ENCODE measurements at places on chromosomes 13 and 19.

DNA sequence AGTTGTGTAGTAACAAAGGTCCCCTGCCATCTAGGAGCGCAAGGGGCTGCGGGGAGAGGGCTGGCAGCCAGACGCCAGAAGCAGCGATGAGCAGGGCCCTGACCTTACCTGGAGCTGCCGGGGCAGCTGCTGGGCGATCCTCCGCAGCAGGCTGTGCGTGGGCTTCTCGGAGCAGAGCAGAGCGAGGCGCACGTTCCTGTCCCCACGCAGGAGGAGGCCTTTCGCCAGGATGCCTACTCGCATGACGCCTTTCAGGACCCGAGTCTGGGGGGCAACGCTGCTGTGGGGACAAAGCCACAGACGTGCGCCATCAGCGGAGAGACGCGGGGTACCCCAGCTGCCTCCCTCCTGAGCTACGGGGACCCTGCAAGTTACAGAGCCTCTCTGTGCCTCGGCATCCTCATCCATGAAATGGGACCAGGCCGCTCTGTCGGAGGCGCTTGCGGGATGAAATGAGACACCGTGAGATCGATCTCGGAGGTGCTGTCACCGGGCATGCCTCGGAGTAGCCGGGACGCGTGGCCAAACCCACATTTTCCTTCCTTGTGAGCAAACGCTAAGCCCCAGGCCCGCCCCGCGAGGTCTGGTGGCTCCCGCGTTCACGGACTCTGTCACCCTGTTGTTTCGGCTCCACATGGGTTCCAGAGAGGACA, 30.5 kb upstream of the MATK start:
- DNase-seq = no peak

DNA sequence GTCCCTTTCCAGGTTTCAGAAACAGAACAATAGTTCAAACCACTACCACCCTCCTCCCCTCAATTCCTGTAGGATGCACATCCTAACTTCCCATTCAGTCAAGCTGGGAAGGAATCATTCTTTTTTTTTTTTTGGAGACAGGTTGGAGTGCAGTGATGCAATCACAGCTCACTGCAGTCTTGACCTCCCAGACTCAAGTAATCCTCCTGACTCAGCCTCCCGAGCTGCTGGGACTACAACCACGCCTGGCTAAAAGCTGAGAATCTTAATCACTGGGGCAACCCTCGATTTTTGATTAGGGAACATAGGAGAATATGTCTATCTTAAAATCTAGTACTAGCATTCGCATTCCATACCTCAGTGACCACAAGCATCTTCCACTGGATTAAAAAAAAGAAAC, 146.2 kb downstream of the ABCC4 start:
- no peak for DNase-seq

GRCh38 chr13:94996445-94996844, 284.1 kb upstream of the SOX21 start:
- DNase-seq = no peak

GRCh38 chr19:33653684-33654083, 31.9 kb downstream of the CHST8 start:
- DNase-seq = no peak

GRCh38 chr19:283395-283794, 7.8 kb downstream of the PLPP2 start:
- no peak for DNase-seq

GRCh38 chr19:49125025-49125731, 5.8 kb downstream of the PPFIA3 start:
- DNase-seq = no peak

GRCh38 chr19:7699417-7700401, 2.2 kb downstream of the FCER2 start:
- DNase-seq = no peak

GRCh38 chr13:76570510-76570971, 315.7 kb downstream of the KCTD12 start:
- no peak for DNase-seq

DNA sequence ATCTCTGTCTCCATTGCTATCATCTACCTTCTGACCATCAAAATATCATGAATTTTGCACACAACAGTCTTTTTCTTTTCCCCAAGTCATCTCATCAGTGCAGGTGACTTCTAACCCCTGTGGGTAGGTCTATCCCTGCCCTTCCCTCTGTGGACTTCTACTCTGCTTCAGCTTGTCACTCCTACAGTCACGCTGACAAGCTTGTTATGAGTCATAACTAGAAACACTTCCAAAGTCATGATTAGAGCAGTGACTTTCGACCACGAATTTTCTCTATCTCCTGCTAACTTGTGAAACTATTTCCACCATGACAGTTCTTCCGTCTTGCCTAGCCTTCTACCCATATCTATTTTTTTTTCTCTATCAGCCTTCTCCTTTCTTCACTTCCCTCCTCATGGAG, 343.7 kb upstream of the ARGLU1 start:
- DNase-seq = no peak

DNA sequence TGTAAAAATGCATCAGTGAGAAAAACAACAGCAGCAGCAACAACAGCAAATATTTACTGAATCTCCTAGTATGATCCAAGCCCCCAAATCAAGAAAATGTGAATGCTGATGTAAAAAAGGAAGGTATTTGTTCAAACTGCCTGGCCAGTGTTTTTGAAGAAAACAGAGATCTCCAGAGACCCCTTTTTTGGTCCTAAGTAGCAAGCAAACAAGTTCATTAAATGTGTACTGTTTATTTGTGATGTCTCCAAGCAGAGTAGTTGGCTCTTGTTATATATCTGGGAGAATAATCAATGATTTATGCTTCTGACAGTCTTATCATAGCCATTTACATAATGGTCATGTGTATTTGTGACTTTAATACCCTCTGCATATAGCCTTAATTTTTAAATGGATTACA, 50.7 kb downstream of the CDADC1 start:
- DNase-seq = no peak

DNA sequence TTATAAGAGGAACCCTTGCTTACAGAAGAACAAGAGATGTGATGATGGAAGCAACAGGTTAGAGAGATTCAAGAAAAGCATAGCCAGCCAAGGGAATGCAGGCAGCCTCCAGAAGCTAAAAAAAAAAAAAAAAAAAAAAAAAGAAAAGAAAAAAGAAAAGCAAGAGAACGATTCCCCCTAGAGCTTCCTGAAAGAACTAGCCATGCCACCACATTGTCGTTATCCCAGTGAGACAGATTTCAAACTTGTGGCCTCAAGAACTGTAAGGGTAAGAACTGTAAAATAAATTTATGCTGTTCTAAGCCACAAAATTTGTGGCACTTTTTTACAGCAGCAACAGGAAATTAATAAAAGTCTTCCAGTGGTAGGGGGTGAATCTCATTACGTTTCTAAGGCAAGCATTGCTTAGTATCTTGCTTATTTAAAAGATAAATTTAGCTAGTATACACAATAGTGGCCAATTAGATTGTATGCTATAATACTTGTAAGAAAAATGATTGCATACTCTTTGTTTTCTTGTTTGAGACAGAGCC, 21.8 kb downstream of the RFXAP start:
- DNase-seq = no peak

DNA sequence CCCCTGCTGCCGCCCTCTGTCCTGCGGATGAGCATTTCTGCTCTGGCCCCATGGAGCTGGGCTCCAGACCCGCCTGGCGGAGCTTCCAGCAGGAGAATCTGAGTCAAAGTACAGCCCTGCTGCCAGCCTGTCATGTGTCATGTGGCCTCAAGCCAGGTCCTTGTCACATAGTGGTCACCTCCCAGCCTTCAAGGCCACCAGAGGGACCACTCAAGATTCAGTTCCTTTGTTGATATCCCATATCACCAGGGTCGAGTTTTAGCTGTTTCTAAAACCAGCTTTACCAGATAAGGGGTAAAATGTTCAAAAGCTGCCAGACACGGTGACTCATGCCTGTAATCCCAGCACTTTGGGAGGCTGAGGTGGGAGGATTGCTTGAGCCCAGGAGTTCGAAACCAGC, 13.4 kb downstream of the THOP1 start:
- DNase-seq = no peak

GRCh38 chr19:5200844-5201243, 139.8 kb downstream of the PTPRS start:
- DNase-seq = no peak

DNA sequence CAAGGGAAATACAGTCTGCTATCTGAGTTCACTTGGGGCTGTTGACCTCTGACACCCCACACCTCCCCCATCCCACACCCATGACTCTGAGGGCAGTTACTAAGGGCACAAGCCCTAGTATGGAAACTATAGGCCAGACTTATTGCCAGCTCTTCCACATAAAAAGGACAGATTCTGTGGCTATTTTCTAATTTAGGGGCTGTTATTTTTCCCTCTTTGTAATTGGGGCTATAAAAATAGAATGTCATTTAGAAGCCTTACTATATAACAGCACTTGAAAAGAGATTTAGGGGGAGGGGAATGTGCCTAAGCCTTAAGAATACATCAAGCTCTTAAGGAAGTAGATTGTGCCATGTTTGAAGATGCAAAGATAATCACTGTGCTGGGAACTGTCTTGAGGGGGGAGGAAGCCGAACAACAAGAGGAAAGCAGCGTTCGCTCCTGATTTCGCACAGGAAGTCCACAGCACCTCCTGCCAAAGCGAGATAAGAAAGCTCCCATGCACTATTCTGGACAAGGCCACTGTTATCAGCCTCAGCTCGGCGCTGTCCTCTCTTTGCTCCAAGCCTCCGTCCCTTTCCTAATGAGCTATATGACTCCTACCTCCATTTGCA, 86.6 kb downstream of the FLT1 start:
- DNase-seq = no peak

GRCh38 chr19:38229585-38230073, 5.6 kb upstream of the DPF1 start:
- peak; percentile 76 for DNase-seq

DNA sequence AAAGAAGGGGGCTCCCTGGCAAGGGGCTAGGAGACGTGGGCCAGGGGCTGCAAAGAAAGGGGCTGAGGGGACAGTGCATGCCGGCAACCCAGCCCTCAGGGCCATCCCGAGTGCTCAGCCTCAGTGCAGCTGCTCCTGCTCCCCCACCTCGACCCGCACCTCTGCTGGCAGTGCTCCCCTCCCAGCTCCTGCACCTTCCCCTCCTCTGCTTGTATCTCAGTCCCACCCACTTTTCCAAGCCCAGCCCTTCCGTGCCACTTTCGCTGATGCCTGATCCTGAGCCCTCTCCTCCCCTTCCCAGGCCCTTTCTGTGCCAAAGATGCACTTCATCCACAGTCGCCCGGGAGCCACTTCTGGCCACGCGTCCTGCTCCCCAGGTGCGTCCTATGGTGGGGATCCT, 69.9 kb upstream of the KCTD15 start:
- DNase-seq = no peak

DNA sequence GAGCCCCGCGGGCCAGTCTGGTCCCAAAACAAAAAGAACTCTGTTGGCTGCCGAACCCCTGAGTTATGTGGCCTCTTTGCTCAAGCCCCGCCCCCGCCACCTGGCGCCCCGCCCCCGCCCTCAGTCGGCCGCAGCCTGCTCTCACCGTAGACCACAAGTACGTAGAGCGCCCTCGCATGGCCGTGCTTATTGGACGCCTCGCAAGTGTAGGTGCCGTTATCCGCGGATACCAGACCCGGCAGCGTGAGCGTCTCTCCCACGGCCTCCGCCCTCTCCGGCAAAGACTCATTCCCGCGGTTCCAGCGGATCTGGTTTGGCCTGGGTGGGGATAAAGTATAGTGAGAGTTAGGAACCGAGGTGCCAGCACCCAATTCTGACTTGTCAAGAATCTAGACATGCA, 5.5 kb upstream of the ZNF428 start:
- DNase-seq = peak; percentile 92

- DNase-seq = peak; percentile 47
Observed at GRCh38 chr19:10289836-10290356, at the start of gene ICAM5. Gene ICAM5 (plus strand): TSS chr19:10289952. CDS start chr19:10290044, 92 bp downstream.

DNA sequence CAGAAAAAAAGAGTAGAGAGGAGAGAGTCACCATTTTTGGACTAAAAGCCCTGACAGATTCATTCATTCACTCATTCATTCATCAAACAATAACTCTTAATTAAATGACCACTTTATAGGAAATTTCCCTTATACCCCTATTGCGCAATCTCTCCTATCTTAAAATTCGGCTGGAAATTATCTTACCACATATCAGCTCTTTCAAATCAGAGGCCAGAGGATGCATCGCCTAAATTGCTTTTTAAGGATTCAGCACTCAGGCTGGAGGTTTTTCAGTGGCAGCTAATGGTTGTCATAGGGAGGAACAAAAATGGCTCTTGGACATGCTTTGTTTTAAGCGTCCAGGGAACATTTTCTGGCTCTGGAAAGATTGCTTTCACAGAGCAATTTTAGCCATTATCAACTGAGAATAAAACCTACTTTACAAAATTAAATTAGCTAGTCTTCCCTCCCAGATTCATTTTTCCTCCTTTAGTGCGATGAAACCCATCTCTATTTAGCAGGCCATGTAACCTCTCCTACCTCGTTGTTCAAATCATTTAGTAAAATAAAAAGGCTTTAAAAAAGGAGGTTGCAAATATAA, 115.2 kb downstream of the OLFM4 start:
- DNase-seq = no peak

DNA sequence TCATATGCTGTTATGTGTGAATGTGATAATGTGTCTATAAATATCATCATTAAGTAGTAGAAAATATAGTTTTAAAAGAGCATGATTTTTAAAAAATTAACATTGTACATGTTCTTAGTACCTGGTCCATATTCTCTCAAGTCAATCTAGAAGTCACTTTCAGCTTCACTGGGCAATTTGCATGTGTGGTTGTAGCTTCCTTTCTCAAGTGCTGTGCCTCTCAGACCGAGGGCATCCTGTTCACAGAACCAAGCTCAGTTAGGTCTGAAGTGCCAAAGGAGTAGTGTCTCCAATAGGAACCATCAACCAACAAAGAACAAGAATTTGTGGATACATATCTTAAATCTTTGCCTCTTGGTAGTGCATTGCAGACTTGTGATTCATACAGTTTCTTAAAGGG, 541.8 kb upstream of the SLC10A2 start:
- no peak for DNase-seq

DNA sequence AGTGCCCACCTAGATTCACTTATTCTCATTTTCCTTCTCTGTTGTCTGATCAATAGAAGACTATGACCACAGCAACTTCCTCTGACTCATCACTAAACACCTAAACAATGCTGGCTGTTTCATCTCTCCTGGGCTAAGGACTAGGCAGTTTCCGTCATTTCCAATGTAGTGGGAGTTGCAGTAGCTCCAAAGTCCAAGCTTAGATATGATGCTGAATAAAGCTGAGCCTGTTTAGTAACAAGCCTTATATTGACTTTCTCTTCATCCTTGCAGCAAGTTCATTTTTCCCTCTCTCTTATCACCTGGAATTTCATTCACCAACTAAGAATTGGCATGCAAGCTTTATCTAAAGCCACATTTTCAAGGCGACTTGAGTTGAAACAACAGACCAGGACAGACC, 53.5 kb upstream of the PCDH9 start:
- DNase-seq = no peak

DNA sequence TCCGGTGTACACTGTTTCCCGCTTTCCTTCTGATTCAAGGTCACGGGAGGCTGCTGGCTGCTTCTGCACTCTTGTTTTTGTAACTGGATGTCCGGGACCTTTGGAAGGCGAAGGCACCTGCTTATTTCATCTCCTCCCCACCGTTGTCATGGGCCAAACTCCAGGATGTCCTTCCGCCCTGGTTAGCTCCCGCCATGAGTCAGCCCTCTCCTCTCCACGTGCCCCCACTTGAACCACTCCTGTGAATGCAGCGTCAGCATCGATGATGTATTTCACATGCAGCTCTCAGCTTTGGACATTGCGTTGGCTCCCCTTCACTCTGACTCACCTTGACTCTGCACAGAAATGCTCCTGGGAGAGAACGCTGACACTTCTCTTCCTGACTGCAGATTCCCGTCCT, 5.5 kb upstream of the GALP start:
- DNase-seq = no peak

Measured in activated naive CD4-positive, alpha-beta T cell treated with anti-CD3 and anti-CD28 coated beads, Interleukin-2, amount 50 U/mL, for 72 hours (primary cell).